H1 (cell line): ENCODE measurements at places on chromosomes 16 and 17. TPM values are rescaled to one million over a fixed set of nuclear protein-coding genes. Genes with fewer than 3 reads are reported as not detected.

- no peak for DNase-seq
Observed at GRCh38 chr17:61783556-61784304, 79.6 kb downstream of the BRIP1 start.

GRCh38 chr17:82316651-82317393, 586 bp downstream of the CD7 start:
- DNase-seq = no peak

Gene CACNG5
- 1.3 and 2.2 TPM in 2 replicates for total RNA-seq

- DNase-seq = no peak
Observed at GRCh38 chr17:22217135-22217534, 524.8 kb downstream of the KCNJ18 start.

DNA sequence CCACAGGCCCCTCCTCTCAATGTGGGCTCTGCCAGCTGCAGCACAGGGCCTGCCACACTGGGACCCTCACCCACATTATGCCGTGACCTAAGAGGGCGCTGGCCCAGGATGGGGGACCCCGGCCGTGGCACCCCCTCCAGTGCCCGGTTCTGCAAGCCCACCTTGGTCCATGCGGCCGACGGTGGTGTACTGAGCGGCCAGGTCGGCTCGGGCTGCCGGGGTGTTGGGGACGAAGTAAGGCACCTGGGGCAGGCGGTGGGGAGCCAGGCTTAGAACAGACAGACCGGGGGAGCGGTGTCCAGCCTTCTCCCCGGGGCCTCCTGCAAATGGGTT, 6.5 kb downstream of the SGSH start:
- no peak for DNase-seq

Gene PITPNM3
- 1.7 and 2.1 TPM in 2 replicates for total RNA-seq

GRCh38 chr17:34291721-34292348, 6.3 kb downstream of the CCL11 start:
- no peak for DNase-seq

- DNase-seq = no peak
Observed at GRCh38 chr16:88971371-88972097, 5.5 kb downstream of the CBFA2T3 start.

DNA sequence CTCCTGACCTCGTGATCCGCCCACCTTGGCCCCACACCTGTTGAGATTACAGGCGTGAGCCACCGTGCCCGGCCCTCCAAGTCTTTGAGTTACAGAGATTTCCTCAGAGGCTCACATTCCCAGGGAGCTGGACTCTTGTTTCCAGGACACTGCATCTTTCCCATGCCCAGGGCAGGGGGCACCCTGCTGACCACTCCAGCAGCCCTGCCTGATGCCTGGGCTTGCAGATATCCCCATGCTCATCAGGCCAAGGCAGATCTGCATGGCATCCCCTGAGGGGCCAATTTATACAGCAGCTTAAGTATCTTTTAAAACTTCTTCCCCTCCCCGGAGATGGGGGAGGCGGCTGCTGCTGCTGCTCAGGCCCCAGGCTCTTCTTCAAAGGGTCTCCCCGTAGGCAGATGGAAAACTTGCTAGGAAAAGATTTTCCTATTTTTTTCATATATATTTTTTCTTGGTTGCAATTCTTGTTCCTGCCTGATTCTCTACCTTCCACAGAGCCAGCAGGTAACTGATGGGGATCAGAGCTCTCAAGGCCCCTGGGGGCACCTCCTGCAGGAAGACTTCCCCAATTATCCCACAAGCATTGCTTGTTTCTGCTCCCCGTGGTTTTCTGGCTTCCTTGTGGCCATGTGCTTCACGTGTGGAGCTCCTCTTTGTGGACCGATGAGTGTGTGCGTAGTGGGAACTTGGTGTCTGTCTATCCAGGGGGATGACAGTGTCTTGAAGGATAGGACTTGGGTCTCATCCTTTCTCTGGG, 102.2 kb upstream of the SDK2 start:
- no peak for DNase-seq

GRCh38 chr17:69900829-69901228, 174.2 kb upstream of the KCNJ16 start:
- DNase-seq = no peak

Gene NGFR
- 8.1 TPM in 2 replicates for total RNA-seq

Gene TP53TG3
- total RNA-seq = not detected in 2 replicates
